Cerebellar nuclear complex (tissue), 1 donor: ENCODE measurements at places on chromosomes 1 and 21.

DNA sequence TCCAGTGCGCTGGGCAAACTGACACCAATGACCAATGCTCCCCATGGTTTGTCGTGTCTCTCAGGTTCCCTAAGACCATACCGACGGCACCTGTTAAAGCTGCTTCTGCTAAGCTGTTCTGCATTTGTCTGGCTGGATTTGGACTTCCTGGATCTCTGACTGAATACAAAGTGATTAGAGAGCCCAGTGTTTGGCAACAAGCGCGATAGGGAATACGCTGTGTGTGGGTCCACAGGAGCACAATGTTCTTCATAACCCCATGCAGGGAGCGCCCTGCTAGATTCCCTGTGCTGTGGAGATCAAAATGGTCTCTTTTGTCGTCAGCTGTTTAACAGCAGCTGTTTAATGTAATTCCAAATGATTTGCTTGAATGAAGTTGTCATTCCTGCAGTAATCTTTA lies 26.0 kb upstream of the ESRRG start:
- no peak for DNase-seq

GRCh38 chr1:93324486-93325464 lies 20.9 kb upstream of the DR1 start:
- DNase-seq = no peak

GRCh38 chr1:64935551-64936155 lies 30.7 kb downstream of the JAK1 start:
- no peak for DNase-seq

DNA sequence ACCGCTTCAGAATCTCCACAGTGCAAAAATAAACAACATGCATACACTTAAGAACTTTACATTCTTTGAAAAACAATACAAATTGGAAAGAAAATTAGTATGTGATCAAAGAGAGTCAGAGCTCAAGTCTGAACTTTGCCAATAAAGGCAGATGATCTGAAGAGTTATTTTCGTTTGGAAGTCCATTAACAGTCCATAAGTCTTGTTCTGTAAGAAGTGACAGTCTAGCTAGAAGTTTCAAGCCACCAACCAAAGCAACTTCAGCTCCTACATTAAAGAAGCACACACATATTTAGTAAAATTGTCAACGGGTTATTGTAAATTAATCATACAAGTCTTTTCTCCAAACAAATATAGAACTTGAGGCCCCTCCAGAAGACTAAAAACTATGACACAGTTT lies 20.7 kb downstream of the ANGEL2 start:
- no peak for DNase-seq

DNA sequence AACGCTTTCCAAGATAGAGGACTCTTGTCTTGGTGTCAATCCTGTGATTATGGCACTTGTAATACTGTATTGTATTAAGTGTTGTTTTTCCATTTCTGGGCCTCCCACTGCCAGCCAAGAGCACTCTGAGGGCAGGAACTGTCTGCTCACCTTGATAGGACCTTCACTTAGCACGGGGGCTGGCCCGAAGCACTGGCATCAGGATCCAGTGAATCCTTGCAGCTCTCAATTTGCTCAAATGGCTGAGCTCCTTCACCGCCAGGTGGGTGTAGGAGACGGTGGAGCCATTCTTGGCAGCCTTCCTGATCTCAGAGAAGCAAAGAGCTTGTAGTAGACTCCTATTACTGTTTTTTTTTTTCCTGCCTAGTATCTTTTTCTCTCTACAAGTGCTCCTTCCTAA lies 17.7 kb downstream of the MECR start:
- no peak for DNase-seq

DNA sequence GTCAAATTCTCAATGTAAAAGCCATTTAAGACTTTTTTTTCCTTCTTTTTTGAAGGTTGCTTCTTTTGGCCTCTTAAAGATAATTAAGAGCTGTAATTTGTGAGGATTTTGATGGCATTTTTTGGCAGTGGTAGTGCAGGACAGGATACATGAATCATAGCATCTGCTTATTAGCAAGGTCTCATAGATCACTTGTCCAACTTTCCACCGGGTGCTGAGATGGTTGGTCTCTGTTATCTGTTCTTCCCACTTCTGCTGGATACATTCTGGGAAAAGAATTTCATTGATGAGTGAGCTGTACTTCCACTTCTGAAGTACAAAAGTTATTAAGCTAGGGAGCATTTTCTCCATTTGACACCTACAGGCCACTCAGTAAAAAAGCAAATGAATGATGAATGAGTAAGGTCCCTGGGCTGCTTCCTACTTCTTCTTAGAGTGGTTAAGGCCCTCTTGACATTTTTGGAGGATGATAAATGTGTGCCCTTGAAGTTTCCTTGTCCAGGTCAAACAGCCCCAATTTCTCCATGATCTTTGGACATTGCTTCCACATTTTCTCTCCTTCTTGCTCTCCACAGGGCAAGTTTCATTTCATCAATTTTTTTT lies 100.6 kb downstream of the ROR1 start:
- no peak for DNase-seq

- DNase-seq = no peak
Measured at GRCh38 chr1:235024711-235025421, 103.8 kb downstream of the TOMM20 start.

DNA sequence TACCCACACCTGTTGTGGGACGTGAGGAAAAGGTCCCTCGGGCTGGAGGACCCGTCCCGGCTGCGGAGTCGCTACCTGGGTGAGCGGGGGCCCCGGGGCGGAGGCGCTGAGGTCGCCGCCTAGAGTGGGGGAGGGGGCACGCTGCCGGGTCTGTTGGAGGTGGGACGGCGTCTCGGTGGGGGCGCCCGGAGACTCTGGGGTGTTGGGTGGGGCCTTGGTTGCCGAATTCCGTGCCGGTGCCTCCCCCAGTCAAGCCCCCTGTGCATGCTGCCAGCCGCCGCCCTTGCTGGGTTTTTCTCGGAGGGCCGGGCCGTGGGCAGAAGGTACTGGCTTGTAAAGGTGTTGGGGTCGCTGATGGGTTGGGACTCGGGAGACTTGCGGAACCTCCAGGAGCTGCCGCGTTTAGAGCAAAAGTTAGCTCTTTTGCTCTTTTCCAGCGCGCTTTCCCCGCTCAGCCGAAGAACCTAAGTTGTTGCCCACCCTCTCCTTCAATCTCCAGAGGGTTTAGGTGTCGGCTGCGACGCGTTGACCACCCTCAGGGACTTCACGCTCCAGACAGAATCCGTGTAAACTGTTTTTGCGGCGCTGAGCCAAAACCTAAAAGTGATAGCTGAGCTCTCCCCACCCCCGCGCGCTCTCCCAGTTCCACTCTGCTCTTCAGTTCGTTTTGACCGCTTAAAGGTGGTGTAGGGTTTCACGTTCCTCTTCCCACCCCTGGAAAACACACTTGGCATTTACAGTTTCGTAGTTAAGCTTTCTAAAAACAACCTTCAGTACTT lies at the start of gene MPC2:
TSS of gene MPC2 (minus strand) at position 143 of the 779 bp plus-strand sequence. CDS start 1,231 bp downstream, outside the sequence.
- DNase-seq = no peak

DNA sequence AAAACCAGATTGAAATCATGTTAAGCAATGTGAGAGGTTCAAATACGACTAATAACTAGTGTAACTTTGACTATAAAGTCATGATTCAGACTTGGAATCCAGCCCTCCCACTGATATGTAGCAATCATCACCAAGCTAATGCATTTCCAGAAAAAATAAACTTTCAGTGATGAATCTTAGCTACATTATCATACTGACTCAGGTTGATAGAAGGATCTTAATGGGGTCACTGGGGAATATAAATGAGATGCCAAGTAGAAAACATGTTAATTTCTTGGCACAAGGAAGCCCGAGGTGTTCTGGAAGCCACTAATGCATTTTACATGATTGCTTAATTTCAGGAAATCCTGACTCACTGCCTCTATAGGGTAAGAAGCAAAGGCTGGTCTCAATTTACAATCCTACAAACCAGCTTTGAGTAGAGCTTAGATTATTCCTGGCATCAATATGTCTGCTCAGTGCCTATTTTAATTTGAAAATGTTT lies 67.7 kb downstream of the SELENOF start:
- DNase-seq = no peak

GRCh38 chr1:177124577-177125278 lies 39.8 kb downstream of the ASTN1 start:
- DNase-seq = no peak

DNA sequence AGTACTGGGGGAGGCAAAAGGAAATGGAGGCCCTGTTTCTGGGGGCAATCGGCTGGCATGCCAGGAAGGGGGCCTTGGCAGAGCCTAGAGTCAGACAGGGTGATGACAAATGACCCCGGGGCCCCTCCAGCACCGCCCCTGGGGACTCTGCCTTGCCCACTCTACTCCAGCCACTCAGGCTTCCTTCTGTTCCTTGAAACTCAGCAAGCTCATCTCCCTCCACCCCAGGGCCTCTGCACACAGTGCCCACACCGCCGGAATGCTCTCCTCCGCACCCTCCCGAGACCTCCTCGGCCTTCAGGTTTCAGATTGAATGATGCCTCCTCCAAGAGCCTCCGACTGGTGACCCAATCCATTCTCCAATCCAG lies 122.5 kb upstream of the ZBTB40 start:
- DNase-seq = no peak

DNA sequence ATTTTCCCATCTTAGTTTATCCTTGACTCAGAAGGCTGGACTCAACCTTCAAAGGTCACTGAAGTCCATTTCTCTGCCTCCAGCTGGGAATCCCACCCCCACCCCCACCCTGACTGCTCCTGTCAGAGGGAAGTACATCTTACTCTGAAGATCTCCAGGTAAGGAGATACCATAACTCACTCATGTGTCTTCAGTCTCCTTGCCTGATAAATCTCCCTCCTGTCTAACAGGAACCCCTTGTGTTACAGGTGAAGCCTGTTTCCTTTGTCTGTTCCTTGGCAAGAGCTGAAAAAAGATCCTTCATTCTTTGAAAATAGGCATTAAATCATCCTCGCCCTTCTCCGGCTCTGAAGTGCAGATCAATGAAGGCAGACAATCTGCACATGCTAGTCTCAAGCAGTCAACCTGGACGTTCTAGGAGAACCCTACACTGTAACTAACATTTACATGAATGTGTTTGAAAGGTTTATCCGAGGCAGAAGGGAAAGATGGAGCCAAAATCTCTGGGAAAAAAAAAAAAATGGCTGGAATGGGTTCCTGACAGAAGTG lies 250.6 kb downstream of the TM2D1 start:
- DNase-seq = no peak

DNA sequence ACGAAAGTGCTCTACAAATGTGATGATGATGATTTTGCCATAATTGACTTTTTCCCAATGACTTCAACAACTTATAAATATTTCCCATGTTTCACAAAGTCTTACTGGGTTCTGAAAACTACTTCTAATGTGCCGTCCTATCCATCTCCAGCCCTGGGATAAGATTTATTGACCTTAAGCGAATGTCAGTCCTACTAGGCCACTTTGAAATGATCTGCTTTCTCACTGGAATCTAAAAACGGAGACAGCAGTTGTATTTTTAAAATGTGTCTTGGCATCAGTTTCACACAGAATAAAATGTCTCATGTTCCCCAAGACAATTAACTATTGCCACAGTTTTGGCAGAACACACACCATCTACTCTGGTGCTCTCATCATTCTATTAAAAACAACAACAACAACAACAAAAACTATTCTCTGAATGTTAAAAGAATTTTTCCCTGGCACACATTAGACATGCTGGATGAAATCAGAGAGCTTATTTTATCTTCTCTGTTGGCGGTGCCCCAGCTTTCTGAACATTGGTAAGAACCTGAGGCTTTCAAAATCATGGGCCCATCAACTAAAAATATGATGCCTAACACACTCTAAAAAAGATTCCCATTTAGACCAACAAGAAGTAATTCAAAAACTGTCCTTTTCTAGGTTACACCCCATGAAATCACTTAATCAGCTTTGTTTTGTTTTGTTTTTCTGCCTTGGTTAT lies 23.1 kb upstream of the DNASE2B start:
- no peak for DNase-seq

DNA sequence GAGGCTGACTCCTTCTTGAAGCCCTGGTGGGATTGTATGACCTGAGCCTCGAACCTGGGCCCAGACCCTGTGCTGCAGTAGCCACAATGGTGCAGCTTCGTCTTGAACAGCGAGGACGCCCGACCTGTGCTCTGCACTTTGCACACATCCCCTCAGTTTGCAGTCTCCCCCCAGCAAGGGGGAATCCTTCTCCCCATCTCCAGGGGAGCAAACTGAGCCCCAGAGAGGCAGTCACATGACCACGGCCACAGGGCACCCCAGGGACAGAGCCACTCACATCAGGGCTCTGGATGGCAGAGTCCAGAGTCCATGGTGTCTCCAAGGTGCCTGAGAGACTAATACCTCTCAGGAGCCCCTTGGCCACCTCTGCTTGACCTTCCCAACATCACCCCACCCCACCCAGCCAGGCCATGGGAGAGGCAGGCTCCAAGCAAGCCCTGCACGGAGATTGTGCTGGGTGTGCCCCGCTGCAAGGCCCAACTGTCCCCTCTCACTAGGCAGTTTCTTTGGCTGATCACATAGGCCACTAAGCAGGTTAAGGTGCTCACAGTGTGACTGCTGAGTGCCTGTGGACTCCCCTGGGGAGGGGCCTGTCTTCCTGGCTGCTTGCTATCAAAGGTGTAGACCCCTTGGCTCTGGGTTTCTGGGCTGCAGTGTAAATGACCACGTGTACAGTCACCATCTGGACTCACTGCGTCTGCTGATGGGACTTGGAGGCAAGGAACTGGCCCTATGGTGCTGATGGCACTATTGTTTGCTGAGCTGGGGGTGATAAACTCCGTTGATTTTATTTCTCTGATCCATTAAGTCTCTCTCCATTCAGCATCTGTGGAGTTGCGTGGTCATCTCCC lies 398.1 kb downstream of the MATN1 start:
- no peak for DNase-seq

DNA sequence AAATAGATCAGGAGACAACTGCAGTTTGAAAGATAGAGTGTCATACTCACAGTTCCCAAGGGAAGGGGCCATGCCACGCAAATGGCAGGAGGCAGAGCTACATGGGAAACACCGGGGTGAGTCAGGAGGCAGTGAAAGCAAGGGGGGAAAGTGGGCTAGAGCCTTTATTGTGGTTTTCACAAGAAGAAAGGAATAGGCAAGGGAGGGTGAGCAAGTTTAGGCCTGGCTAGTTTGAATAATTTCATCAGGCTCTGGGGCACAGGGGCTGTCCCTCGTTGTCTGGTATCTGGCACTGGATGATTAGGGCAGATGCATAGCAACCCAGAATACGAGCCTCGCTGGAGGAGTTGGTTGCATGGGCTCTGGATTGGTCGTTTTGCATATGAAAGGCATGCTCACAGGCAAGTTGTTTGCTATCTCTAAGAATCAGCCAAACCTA lies 17.0 kb upstream of the ITLN2 start:
- DNase-seq = no peak

DNA sequence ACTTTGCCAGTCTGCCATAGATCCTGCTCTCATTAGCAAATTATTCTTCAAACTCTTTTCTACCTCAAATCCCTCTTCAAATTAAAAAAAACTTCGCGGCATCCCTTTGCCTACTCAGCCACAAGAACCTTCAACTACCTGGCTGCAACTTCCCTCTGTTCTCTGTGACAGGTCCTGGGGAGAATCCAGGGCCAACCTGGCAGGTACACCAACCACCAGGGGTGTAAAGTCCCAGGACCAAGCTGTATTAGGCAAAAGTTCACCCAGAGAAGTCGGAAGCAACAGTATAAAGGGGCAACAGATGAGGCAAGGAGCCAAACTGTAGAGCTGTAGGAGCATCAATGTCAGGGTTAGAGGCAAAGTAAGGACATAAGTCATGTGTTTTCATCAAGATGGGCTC lies 18.3 kb upstream of the ITLN2 start:
- no peak for DNase-seq
